ENCODE measurements at places on chromosomes 12 and 14.

- DNase-seq, result no peak
These were observed 4.5 kb upstream of the PRR4 start for GRCh38 chr12:10853776-10854175.

GRCh38 chr12:24304285-24304684 lies 354.8 kb upstream of the SOX5 start:
- no peak for DNase-seq

DNA sequence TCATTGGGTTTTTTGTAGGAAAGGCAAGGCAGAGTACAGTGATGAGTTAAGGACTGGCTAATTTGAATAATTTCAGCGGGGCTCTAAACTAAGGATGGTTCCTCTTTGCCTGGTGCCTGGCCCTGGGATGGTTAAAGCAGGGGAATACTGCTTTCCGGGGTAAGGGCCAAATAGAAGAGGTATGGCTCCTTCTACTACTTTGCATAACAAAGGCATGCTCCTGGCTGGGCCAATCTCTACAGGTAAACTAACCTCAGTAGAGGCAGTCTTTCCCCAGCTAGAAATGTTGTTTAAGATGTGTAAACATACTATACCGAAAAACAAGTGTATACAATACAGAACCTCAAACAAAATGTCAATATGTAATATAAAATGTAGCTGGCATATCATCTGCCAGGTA lies 1239.0 kb downstream of the SLC16A7 start:
- no peak for DNase-seq

DNA sequence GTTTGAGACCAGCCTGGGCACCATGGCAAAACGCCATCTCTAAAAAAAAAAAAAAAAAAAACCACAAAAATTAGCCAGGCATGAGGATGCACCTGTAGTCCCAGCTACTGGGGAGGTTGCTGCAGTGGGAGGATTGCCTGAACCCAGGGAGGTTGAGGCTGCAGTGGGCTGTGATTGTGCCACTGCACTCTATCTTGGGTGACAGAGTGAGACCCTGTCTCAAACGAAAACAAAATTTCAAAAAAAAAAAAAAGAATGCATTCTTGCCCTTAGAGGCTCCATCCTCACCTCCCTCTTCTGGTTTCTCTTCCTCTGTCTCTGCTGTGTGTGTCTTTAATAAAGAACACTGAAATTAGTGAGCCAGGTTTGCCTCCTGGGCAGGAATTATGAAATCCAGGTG lies 107.8 kb downstream of the VCPKMT start:
- DNase-seq, result no peak

GRCh38 chr12:116148844-116149243 lies 128.6 kb downstream of the MED13L start:
- no peak for DNase-seq

- no peak for DNase-seq
These were observed 308.2 kb downstream of the GLT1D1 start for GRCh38 chr12:129161511-129161910.

DNA sequence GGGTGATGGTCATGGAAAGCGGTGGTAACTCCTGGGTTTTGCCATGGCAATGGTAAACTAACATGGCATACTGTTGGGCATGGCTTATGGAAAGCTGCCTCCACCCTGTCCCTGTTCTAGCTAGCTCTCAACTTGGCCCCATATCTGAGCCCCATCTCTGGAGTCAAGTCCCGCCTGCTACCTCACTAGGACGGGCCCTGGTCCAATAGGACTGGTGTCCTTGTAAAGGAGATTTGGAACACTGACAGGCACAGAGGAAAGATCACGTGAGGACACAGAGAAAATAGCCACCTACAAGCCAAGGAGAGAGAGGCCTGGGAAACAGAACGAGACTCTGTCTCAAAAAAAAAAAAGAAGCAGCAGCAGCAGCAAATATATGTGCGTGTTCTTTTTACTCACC lies 59.8 kb downstream of the RNFT2 start:
- no peak for DNase-seq

- DNase-seq, result no peak
These were observed 51.2 kb upstream of the CERS5 start for GRCh38 chr12:50218386-50218785.

DNA sequence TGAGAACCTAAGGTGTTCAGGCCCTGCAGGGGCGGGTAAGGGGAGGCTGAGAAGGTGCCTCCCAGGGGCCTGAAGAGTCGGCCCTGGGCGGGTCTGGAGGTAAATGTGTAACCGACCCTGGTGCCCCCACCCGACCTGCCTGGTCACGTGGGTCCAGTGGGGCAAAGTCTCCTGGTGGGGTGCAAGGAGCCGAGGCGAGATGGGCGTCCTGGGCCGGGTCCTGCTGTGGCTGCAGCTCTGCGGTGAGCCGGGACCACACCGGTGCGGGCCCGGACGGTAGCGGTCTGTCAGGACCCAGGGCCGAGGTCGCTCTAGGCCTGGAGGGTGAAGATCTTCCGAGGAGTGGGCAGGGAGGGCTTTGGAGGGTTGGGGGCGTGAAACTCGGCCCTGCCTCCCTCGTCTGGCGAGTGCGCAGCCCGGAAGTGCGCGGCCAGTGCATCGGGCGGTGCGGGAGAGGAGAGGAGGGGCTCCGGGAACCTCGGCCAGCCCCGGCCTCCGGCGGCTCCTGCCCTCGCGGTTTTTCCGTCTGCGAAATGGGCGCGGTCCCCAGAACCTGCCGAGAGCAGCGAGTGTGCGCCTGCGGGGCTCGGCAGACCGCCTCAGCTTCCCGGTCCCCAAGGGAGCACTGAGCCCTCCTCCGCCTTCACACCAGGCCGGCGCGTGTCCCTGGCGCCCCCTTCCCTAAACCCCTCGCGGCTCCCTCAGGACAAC lies at the start of gene AMN:
Gene AMN, plus strand, starts transcription at position 174 of the 711 bp plus-strand sequence. Its CDS starts 26 bp downstream, at position 200.
- DNase-seq, result no peak

DNA sequence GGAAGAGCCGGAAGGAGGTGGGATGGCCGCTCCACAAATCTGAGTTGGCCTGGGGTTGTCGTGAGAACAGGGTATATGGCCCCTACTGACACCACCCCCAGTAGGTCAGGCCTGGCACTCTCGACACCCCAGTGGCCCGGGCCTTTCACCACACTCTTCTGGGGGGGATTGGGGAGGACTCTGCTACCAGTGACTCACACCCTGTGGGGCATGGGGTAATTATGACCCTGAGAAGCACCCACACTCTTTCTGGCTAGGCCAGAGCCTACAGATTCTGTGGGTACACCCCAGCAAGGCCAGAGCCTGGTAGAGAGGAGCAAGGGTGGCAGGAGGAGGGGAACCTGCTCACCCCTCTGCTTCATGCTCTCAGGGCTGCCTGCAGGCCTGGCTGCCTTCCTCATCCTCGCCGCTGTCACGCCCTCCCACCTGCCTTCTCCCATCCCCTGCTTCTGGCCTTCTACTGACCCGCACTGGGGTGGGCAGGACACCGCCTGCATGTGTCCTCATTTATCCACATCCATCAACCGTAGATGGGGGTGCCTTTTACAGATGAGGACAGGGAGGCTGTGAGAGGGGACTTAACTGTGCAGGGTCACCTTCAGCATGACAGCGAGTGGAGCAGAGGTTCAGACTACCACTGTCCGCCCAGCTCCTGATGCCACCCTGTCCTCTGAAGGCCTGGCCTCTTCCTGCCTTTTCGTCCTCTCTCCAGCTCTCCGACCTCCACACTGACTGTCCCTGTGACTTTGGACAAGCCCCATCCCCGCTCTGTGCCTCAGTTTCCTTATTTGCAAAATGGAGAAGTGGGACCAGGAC lies 18.4 kb downstream of the ASB2 start:
- no peak for DNase-seq

- no peak for DNase-seq
These were observed 358.1 kb downstream of the ADGRD1 start for GRCh38 chr12:131311764-131312163.

GRCh38 chr14:56338674-56339073 lies 220.5 kb downstream of the PELI2 start:
- no peak for DNase-seq

GRCh38 chr12:2891240-2892053 lies 756 bp downstream of the TULP3 start:
- no peak for DNase-seq

DNA sequence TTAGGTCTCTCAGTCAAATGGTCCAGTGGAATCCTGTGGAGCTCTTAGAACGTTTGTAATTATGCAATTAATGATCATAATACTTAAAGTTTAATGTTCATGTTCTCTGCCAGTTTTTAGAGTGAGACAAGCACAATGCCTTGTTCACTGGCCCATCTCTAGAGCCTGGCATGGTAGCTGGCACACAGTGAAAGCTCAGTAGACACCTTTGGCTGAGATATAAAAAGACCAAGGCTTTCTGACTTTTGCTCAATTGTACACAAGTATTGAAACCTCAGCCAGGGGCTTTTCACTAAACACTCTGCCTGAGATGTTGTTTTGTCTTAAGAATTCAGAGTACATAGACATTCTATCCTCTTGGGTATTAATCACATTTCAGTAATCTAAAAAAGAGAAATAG lies 241.8 kb upstream of the ATP2B1 start:
- no peak for DNase-seq

DNA sequence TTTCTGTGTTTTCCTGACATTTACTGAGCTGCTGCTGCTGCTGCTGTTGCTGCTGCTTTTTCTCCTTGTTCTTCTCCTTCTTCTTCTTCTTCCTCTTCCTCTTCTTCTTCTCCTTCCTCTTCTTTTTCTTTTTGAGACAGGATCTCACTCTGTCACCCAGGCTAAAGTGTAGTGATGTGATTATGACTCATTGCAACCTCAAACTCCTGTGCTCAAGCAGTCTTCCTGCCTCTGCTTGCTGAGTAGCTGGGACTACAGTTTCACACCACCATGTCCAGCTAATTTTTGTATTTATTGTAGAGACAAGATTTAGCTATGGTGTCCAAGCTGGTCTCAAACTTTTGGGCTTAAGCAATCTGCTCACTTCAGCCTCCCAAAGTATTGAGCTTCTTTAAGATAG lies 95.8 kb downstream of the TMTC3 start:
- DNase-seq, result no peak

GRCh38 chr12:3202734-3203446 lies 125.7 kb downstream of the TSPAN9 start:
- no peak for DNase-seq

GRCh38 chr14:77023001-77023996 lies 5.2 kb downstream of the IRF2BPL start:
- DNase-seq, result no peak

DNA sequence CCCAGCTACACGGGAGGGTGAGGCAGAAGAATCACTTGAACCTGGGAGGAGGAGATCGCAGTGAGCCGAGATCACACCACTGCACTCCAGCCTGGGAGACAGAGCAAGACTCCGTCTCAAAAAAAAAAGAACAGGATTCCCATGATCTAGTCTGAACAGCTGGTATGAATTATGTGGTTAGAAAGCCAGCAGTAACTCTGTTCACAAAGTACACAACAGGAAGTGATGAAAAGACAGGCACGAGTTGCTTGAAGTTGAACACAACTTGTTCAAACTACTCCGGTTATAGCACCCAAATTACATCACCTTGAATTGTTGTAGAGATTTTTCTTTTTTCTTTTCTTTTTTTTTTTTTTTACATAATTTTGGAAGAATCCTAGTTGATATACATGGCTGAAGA lies 238.8 kb upstream of the RGS6 start:
- no peak for DNase-seq

GRCh38 chr14:99930420-99931274 lies 134.6 kb upstream of the EVL start:
- DNase-seq, result no peak

GRCh38 chr14:95765051-95765450 lies 51.1 kb upstream of the TCL1A start:
- no peak for DNase-seq

- DNase-seq, result no peak
These were observed 72.0 kb downstream of the BMP4 start for GRCh38 chr14:53884601-53885000.

- DNase-seq, result no peak
These were observed 48.7 kb upstream of the KITLG start for GRCh38 chr12:88628856-88629509.

DNA sequence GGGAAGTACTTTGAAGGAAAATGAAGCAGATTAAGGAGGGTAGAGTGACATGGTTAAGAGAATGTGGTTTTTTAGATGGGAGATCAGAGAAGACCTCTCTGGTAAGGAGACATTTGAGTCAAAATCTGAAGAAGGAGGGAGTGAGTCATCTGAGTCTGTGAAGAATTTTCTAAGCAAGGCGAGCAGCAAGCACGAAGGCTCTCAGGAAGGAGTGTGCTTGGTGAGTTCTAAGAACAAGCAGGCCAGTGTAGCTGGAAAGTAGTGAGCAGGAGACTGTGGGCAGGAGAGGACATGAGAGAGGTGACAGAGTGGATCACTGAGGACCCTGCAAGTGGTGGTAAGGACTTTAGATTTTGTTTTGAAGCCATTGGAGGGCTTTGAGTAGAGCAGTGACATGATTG lies 76.3 kb upstream of the FUT8 start:
- DNase-seq, result peak; percentile 8

DNA sequence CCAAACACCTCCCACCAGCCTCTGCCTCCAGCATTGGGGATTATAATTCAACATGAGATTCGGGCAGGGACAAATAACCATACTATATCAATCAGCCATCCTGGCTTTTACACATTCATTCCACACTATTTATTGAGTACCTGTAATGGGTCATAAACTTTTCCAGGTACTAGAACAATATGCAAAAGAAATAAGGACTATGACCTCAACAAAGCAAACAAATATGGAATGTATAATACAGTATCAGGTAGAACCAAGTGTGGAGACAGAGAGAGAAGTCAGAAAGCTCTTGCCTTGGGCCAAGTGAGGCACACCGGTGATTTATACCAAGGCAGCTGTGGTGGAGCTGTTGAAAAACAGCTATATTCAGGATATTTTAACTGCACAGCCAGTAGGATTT lies 116.3 kb downstream of the TSPAN8 start:
- DNase-seq, result no peak

DNA sequence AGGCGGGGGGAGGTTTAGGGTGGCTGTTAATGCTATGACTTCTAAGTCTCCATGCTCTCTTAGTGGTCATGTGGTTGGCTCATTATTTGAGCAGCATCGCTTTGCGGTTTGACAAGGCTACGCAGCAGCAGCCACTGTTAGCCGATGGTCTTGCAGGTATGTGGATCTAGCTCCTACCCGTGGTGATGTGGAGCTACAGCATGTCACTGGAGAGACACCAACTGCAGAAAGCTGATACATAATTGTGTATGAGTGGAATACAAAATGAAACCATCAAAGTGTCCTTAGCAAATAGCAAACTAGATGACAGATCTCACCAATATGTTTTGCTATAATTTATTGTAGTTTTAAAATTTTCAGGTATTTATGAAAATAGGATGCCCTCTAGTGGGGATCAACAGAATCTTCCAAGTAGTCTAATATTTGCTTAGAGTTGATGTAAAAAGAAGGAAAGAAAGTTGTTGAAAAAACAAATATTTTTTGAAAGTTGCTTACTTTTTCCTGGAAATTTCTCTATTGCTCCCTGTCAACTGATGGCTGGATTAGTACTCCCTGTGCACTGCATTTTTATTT lies 94.9 kb downstream of the NAV3 start:
- DNase-seq, result no peak
